ENCODE measurements at places on chromosomes 5 and 9. TPM values are rescaled to one million over a fixed set of nuclear protein-coding genes. Genes with fewer than 3 reads are reported as not detected.

The TMC1 gene
- total RNA-seq: 0.69 TPM

GRCh38 chr5:150523472-150524350 lies 15.8 kb downstream of the NDST1 start:
- DNase-seq: no peak

GRCh38 chr5:132777209-132778069 lies at the start of gene SEPTIN8:
Gene SEPTIN8 (minus strand): TSS chr5:132777239. CDS start chr5:132777137, 102 bp downstream.
- no peak for DNase-seq

The RALGPS1 gene
- total RNA-seq: 7.8 TPM

DNA sequence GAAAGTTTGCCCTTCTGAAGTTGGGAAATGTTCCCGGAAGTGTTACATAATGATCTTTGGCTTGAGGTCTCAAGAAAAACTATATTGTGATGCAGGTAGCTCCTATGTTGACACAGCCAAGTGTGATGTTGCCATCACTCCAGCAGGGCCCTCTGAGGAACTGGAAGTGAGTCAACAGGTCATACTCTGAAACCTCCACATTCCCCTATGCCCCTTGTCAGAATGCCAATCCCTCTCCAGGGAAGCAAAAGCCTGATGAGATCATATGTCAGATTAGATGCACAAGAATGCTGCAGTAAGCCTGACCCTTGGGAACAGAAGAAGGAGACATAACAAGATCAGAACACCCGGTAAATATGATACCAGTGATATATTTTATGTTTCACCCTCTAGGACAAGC lies 66.8 kb upstream of the ITGA2 start:
- no peak for DNase-seq

DNA sequence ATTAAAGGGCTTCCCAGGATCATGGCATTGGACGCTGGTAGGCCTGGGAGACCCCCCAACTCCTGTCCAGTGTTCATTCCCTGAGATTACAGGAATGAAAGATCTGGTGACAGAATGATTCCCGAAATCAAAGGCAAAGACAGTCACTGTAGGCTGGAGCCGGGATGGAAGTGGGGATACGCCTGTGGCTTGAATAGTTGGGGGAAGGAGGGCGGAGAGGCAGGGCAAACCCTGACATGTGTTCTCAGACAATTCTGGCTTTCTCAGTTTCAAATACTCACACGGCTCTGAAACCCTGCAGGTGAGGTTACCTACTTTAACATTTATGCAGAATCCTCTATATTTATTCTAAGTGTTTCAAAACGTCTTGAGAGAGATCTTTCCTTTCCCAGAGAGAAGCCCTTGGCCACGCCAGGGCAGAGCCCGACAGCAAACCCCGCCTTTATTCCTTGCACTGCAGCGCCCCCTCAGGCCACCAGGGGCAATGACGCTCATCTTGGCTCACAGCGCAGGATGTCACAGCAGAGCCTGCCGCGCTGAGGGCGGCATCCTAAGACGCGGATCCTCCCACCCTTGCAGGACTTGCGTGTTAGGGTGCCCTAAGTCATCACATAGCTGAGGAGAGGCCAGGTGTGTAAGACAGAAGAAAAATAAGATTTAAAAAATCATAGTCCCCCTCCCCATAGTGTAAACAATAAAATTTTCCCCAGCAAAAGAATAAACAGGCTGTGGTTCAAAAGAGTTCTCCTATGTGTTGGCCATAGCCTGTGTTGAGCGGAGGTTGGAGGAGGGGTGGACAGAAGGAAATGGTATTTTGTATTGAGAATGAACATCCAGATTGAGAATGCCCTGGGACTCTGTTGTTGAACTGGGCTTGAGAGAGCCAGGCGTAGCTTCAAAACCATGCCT lies 284.5 kb downstream of the NTRK2 start:
- peak; percentile 94 for DNase-seq

- DNase-seq: no peak
These were observed 163.1 kb upstream of the IZUMO3 start for GRCh38 chr9:24708814-24709213.

GRCh38 chr5:145544401-145544800 lies 290.7 kb downstream of the PRELID2 start:
- DNase-seq: no peak

The IL4 gene
- not detected for total RNA-seq

- DNase-seq: no peak
These were observed 449.6 kb upstream of the CHD1 start for GRCh38 chr5:99378443-99378842.

DNA sequence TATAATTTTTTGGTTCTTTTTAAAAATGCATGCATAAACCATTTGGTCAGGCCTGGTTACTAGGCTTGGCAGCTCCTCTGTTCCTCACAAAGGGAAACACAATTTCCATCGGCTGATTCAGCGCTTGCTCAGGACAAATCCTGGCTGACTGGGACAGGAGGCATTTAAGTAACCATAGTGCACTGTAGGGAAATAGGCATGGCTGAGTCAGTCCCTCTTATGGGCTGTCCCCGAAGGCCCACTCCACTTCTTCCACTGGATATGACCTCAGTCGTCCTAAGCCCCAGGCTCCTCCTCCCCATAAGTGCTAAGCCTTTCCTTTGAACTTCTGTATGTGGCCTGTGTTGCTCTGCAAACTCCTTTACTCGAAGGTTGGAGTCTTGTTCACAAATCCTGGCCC lies 71.2 kb upstream of the GLIS3 start:
- no peak for DNase-seq
